ENCODE measurements at places on chromosomes 13 and 19.

DNA sequence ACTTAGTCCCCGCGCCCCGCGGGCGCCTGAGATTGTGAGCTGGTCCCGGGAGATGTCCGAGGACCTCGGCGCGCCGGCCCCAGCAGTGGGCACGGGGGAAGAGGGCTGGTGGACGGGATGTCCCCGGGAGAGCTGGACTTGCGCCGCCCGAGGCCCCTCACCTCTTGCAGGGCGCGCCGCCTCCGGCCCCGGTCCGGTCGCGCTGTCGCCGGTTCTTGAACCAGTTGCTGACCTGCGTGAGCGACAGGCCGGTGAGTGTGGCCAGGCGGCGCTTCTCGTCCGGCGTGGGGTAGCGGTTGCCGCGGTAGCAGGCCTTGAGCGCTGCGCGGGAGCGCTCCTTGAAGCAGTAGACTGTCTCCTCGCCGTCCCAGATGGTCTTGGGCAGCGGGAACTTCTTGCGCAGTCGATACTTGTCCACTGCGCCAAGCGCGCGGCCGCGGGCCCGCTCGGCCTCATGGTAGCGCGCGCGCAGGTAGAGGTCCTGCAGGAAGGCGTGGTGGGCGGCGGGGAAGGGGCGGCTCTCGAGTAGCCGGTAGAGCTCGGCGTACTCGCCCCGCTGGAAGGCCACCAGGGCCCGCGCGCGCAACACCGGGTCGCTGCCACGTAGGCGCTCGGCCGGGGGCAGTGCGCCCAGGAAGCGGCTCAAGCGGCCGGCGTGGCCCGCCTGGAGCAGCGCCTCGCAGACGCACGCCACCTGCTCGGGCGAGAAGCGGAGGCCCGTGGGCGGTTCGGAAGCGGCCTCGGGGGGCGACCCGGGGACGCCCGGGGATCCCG lies 984 bp downstream of the SIX5 start:
- DNase-seq: peak; percentile 81

GRCh38 chr13:34151885-34152284 lies 333.9 kb downstream of the RFC3 start:
- DNase-seq: no peak

DNA sequence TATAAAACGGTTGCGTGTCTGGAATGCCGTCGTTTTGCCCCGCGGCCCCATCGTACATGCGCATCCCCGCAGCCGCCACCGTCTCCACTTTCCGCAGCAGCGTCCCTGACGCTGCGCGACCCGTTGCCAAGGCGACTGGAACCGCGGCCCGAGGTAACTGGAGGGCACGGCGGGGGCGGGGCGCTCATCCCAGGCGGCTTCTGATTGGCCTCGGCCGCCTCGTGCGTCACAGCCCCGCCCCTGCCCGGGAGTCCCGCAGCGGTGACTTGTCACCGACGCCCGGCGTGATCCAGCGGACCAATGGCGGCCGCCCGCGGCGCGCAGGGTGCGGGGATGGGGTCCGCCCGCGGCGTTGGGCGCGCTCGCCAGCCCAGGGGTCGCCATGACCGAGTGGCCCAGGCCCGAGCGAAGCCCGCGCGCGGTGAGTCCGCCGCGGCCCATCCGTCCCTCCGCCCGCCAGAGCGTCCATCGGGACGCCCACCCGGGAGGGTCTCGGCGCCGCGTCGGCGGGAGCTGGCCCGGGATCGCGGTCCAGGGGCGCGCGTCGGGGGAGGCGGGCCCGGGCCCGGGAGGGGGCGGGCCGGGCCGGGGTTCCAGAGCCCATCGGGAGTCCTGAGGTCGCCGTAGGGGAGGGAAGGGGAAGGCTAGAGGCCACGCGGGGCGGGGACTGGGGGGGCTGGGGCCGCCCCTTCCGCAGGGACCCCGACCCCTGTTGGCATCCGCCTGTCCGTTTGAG lies at the start of gene ZSCAN1:
TSS of gene ZSCAN1 (plus strand) at position 285 of the 736 bp plus-strand sequence. CDS start 3,812 bp downstream, outside the sequence.
- peak; percentile 70 for DNase-seq

DNA sequence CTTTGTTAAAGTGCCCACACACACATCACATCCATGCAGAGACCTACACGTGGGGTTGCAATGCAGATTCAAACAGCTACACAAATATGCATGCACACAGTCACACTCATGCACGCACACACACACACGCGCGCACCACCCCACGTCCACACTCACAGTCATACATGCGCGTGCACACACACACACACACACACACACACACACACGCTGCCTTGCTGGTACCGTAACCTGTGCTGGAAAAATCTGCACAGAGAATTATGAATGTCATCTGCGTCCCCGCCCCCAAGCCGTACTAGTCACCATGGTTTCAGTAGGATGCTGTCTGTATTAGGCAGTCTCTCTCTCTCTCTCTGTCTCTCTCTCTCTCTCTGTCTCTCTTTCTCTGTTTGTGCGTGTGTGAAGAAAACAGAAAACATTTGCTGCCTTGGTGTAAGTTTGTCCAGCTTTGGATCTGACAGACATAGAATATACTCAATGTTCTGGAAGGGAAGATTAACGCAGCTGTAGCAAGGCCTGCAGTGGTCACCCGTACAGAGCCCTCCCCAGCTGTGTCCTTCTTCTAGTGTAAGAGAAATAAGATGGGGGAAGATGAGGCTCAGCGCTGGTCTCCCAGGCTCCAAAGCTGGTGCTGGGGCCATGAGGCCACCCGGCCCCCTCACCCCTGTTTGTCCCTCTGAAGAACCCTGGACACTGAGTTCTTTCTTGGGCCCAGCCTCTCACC lies 26.4 kb upstream of the DPP9 start:
- DNase-seq: no peak

DNA sequence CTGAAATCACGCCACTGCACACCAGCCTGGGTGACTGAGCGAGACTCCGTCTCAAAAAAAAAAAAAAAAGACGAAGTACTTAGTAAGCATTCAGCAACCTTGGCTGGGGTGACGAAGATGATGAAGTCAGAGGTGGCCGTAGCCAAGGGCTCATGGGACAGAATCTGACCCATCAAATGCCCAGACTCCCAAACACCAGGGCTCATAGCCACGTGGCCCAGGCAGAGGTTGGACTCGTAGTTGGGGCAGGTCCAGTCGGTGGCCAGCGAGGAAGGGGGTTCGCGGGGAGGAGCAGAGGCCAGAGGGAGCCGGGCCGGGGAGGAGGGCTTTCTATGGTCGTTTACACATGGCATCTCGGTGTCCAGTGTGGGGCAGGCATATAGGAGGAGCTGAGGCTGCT lies 52.1 kb upstream of the EHD2 start:
- no peak for DNase-seq

GRCh38 chr13:81017513-81018152 lies 676.7 kb upstream of the SPRY2 start:
- no peak for DNase-seq

GRCh38 chr13:113938246-113938645 lies 35.6 kb downstream of the C13orf46 start:
- DNase-seq: no peak

GRCh38 chr13:71964491-71965100 lies 97.6 kb upstream of the DACH1 start:
- DNase-seq: no peak

DNA sequence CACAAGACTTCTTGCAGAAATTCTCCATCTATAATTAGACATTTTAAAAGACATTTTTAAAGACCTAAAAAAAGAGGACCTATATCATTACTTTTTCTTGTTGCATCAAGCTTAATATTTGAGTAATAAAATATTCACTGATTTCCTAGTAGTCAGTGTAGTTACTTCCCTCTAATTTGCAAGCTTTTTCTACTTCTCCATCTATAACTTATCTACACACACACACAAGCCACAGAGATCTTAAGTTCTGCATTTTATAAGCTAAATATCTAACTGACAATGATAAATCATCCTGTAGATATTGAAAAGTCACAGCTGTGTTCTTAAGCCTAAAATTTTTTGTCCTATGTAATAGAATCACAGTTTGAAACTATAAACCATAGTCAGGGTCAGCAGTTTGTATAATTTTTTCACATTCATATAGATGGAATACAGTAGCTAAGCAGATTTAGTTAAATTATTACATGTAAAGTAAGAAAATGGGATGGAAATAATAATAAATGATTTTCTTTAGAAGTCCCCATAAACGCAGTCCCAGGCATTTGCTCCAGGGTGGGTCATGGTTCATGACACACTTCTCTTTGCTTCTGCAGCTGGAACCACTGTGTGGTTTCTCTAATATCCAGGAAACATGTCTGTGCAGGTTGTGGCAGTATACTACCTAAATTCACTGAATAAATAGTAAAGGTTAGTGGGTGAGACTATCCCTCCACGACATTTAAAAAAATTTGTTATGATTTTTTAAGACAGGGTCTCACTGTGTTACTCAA lies 60.2 kb downstream of the ESD start:
- no peak for DNase-seq

DNA sequence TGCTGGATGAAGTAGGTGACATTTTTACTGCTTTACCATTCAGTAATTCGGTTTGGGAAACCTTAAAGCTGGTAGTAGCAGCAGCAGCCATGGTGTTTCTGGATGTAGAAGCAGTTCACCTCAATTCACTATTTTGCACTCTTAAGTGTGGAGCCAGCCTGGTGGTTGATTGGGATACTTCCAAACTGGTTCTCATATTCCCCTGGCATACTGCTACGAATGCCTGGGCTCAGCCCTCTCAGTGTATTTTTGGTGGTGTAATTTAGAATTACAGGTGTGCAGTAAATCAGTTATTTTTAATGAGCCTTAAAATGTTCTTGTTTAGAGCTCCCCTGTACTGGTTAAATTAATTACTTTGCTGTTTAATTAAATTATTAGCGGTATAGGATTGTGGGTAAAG lies 12.4 kb downstream of the HNRNPM start:
- DNase-seq: no peak

DNA sequence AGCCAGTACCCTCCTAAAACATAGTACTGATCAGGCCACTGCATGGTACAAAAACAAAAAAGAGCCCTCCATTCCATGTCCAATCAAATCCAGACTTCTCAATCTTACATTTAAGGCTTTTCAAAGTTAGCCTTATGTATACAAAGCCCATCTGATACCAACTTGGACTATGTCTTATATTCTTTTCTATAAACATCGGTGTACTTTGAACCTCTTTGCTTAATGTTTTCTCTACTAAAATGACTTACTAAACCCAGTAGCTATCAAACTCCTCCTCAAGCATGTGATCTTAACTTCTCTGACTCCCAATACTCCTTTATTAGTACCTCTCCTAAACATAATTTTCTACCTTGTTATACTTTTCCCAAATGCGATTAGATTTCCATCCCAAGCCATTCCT lies 14.8 kb downstream of the TSC22D1 start:
- no peak for DNase-seq

- no peak for DNase-seq
These were observed 11.3 kb downstream of the ZNF571 start for GRCh38 chr19:37583340-37583739.

DNA sequence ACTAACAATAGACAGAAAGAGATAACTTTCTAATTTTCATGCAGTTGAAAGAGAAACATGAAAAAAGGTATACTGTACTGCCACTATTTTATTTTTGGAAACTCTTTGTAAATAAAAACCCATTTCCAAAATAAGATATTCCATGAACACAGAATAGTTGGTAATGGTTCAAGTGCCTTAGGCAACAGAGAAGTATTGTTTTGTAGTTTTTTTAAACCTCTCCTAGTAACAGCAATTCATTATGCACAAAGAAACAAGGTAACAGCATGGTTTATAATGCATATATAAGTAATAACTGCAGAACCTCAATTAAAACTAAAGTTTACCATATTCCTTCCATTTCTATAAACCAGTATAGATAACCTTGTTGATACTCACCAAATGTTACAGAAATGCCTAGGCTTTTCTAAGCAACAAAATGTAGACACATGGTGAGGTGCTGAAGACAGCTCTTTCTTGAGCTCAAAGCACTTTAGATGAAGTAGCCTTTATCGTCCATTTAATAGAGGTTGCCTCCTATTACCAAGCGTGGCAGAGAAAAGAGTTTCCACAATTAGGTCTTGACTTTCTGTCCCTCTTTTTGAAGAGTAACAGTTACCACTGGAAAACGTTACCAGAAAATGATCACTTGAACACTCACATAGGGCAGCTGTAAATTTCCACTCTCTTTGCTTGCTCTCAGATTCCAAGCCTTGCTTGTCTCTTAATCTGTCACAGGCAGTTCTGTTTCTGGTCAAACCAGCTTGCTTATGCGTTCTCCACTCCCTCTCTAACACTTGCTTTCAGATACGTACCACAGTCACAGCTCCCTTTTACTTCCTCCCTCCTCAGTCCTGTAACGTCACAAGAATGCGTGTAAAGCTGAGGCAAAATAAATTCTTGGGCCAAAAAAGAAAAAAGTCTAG lies 42.9 kb downstream of the CAB39L start:
- no peak for DNase-seq

DNA sequence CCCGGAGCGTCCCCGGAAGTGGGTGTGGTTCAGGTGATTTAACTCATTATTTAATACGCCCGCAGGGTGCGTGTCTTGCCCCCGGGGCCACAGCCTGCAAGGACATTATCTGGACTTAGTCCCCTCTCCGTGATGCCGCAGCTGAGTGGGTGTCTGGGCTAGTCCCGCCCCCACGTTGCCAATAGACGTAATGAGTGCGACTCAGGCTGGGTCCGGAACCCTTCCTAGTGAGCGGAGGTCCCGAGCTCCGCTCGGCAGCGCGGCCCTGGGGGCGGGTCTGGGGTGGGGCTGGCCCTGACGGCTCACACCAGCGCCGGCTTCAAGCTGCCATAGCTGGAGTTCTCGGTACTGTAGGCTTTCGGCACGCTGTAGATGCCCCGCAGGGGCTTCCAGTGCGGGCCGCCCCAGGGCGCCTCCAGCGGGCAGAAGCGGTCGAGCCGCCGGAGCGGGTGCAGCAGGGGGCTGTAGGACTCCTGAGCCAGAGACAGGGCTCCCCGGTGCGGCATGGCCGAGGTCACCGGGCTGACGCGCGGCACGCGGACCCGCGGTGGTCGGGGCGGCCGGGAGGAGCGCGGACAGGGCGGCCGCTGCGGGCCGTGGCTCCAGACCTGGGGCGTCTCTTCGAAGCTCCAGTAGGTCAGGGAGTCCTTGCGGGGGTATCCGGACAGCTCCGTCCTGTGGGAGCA lies 918 bp upstream of the LHB start:
- peak; percentile 67 for DNase-seq

DNA sequence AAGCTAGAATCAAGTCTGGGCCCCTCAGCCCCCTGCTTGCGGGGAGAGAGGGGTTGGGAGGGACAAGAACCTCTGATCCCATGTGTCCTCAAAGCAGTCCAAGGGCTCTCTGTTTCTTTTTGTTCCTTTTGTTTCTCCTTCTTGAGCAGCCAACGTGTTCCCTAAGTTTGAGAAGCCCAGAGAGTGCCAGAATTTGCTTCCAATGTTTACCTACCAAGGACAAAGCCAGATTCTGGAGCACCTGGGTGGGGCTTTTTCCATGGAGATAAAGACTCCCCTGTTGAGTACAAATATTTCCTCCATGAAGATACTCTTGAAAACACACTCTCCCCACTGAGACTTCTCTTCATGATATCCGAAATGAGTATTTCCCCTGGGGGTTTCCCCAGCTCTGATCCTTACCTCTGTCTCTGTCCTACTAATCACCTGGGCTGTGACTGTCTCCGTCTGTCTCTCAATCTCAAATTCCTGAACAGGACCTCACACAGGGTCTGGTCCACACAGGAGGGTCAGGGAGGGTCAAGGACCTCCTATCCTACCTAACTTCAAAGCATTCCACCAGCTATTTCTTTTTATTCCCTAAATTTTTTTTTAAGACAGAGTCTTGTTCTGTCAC lies 27.4 kb downstream of the CD177 start:
- DNase-seq: no peak
